ENCODE measurements at places on chromosomes 3 and 15.

DNA sequence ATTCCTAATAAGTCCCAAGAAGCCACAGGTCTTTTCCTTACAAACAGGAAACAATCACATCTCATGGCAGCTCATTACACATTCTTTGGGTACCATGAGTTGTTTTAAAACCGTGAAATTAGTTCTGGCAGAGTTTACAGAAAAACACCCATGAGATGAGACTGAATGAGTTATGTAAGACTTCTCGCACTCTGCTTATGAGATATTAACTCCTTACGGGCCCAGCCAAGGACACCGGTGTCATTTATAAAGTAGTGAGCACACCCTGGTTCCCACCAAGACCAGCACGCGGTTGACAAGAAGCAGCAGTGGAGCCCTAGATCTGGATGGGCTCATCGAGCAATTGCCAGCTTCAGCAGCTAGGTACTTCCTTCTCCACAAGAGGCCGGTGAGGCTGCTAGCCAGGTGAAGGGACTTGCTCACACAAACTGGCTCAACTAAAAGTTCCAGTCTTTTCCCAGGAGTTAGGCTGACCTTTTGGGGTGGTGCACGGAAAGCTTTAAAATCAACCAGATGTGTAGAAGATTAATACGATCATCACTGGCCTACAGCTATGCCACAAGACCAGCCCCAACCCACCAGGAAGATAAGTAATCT, 318.6 kb upstream of the ICE2 start:
- DNase-seq: no peak

DNA sequence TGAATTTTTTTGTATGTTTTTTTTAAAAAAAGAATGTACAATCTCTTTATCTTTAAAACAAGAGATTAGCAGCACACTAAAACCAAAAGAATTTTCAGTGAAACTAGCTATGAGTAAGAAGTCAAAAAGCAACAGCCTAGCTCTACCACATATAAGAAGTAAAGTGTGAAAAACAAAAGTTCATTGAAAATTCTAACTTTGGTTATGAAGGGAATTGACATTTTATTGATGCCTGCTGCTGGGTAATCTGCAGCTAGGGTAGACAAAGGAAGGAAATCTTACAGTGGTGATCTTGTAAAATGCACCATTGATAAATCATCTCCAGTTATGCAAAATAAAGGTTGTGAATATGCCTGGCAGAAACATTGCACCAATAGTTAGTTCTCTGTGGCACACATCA, 37.8 kb upstream of the FOXB1 start:
- no peak for DNase-seq

- DNase-seq: no peak
These were observed 640 bp downstream of the POPDC2 start for GRCh38 chr3:119659606-119660291.

DNA sequence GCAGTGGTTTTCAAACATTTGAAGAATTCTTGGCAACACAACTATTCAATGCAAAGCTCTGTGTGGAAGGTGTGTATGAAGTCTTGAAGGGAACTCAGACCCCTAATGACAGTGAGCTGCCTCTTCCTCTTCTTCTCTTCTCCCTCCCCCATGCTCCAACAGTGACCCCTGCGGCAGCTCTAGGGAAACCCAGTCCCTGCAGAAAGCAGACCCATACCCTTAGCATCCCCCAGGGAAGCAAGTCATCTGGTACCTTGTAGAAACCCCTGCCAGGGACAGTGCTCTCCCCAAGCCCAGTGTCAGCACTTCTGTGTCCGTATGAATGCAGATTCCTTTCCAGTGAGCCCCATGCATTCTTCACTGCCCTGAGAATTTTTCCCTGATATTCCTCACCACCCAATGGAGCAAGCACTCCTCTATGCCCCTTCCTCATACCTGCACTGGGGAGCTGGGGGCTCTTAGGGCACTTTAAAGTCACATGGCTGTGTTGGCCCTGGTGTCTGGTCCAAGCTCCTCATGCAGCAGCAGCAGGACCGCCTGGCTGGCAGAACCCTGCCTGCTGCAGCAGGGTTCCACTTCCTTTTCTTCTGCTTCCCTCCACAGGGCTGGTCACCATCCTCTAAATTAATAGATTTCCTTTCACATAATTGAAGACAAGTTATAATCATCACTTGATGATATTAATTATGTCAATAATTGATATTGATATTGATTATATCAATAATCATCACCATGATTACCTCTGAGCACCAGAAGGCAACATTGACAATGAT, 442.5 kb downstream of the EPHB1 start:
- no peak for DNase-seq

GRCh38 chr3:31896648-31897433, 84.2 kb downstream of the OSBPL10 start:
- DNase-seq: no peak

- no peak for DNase-seq
These were observed 32.9 kb downstream of the CRYGS start for GRCh38 chr3:186511245-186511644.

DNA sequence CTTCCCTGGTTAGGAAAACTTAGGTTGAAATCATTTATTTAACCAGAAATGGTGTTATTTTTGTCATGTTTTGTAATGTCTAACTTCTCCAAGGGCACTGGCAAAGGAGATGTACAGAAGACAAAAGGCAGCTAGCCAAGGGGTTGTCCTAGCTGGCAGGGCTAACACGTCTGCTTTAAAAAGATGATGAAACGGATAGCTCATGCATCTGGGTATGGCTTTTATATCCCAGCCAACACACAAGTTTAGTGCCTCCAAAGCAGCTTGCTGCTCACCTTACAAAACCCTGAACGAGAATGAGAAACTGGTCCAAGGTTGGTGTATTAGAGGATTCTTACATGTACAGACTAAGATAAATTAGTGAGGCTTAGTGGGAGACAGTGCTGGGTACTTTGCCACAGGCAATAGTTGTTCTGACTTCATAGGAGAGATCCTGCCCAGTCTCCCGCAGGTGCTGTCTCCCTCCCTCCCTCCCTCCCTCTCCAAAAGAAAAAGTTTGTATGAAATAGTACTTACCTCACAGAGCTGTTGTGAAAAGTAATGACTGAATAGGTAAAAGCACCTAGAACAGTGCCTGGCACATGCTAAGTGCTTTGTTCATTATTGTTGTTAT, 47.8 kb downstream of the KCNMB2 start:
- DNase-seq: peak; percentile 47

DNA sequence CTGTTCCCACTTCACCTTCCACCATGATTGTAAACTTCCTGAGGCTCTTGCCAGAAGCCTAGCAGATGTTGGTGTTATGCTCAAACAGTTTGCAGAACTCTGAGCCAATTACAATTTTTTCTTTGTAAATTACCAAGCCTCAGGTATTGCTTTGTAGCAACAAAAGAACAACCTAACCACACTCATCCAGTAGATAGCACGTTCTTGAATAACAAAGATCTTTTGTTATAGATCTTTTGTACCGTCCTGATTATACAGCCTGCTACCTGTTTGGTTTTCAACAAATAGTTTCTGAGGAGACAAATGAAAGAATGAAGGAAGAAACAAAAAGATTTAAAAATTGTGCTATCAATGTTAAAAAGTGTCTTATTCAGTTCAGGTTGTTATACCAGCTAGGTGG, 474.7 kb upstream of the ALCAM start:
- DNase-seq: no peak
